ENCODE measurements at places on chromosomes 5 and 9.

- DNase-seq: no peak
These were observed 56.8 kb downstream of the PTCH1 start for GRCh38 chr9:95459851-95460517.

DNA sequence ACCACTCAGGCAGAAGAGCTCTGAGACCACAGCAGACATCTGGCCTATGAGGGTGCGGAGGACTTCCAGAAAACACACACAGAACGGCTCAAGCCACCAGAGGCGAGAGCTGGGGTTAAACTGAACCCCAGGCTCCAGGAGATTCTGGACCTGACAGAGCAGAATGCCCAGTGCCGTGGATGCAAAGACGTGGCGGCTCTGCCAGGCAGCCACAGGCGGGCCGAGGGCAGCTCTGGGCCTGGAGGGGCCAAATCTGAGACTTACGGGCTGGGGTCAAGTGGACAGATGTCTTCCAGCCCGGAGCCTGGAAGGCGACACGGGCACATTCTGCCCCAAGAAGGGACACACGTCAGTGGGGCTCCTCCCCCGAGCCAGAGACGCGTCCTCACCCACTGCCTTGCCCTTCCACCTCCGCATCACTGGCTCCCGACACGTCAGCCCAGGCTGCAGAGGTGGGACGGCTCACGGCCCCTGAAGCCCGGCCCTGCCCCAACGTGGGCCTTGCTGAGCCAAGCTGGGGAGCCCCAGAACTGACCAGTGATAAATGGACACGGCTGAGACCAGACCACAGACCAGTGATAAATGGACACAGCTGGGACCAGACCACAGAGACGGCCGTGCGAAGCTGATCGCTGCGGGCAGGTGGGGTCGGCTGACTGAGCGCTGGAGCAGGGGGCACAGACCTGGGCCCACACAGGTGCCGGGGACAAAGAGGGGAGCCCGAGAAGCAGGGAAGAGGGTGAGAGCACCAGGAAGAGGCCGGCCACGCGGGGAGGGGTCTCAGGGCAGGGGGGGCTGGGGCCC is 40.9 kb upstream of the NSMF start:
- no peak for DNase-seq

GRCh38 chr9:70641031-70641430 is 226.6 kb upstream of the KLF9 start:
- no peak for DNase-seq

- DNase-seq: no peak
These were observed 15.2 kb downstream of the LIFR start for GRCh38 chr5:38541174-38541725.

DNA sequence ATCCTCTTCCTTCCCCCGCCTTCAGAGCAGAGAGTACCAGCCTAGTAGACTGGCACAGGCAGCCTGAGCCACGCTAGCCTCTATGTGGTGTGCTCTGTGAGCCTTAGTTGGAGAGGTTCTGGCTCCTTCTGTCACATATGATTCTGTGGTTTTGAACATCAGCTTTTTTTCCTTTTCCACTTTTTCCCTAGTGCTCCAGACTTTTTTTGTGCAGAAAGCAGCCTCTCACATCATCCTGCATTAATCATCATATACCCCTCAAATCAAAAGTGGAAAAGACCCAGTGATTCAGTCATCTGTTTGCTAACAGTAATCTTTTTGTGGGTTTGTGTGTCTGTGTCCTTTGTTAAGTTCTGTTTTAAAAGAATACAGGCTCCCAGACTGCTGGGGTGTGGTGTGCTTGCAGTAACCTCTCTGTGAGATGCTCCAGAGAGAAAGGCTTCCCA is 663.9 kb upstream of the RGMB start:
- DNase-seq: no peak

All from thymus (tissue), 14 donors.